ENCODE measurements at places on chromosomes 12 and 14.

- DNase-seq = no peak
Observed at GRCh38 chr12:15919418-15919817, 8.3 kb downstream of the DERA start.

DNA sequence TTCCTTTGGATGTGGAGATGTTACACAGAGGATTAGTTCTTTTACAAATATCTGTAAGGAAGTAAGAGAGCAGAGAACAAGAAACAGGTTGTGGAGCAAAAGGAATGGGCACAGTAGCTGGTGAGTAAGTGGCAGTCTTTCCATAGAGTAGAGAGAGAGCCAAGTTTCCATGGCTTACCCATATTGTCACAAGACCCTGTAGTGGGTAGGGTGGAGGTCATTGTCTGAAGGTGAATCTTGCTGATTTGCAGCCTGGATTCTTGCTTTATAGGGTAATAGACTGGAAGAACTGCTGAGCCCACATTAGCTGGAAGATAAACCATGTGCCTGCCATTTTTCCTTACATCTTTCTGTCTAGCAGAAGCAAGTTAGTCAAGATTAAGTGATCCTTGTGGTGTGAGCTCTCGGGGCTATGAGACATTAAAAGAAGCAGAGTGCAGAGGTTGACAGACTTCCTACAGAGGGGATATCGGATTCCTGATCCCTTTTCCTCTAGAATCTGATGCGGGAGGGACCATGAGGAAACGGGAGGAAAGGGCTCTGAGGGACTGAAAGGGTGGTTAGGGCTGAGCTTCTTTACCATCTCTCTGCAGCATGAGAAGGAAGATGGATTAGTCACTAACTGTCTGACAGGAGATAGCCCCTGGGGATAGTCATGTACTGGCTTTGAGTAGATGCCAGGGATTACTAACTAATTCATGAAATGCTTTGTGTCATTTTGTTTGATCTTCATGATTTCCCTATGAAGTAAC lies 44.0 kb upstream of the LRTM2 start:
- no peak for DNase-seq

DNA sequence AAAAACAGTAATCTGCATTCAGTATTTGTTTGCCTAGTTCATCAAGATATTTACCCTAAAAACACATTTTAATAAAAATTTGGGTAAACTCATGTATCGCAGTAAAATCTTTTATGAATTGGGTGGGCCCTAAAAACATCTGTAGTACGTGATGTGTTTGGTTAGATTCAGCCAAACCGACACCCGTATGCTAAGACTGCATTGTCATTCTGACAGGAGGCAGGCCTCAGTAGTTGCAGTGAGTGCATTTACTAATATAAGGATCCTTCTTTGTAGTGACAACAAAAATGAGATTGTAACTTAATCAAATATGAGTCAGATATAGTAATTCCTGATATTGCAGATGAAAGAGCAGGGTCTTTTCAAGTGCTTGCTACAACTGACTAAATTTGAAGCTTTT lies 191.8 kb downstream of the SLC16A7 start:
- DNase-seq = no peak

GRCh38 chr12:98217257-98217656 lies 298.1 kb upstream of the TMPO start:
- DNase-seq = no peak

DNA sequence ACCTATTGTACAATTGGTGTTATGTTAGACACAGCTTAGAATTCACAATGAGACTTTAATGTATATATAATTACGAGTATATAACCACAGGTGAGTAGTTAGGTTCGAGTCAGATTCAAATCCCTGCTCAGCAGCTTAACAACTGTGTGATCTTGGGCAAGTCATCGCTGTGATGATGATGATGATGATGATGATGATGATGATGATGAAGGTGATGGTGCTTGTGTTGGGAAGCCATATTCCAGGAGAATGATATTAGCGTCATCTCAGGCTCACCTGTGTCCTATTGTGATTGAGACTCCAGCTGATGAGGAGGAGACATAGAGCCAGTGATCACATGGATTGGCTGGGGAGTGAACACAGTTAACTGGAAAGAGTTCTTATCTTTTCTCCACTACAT lies 16.5 kb downstream of the RFX4 start:
- DNase-seq = no peak

GRCh38 chr14:59687663-59688062 lies 111.1 kb upstream of the CCDC175 start:
- no peak for DNase-seq

DNA sequence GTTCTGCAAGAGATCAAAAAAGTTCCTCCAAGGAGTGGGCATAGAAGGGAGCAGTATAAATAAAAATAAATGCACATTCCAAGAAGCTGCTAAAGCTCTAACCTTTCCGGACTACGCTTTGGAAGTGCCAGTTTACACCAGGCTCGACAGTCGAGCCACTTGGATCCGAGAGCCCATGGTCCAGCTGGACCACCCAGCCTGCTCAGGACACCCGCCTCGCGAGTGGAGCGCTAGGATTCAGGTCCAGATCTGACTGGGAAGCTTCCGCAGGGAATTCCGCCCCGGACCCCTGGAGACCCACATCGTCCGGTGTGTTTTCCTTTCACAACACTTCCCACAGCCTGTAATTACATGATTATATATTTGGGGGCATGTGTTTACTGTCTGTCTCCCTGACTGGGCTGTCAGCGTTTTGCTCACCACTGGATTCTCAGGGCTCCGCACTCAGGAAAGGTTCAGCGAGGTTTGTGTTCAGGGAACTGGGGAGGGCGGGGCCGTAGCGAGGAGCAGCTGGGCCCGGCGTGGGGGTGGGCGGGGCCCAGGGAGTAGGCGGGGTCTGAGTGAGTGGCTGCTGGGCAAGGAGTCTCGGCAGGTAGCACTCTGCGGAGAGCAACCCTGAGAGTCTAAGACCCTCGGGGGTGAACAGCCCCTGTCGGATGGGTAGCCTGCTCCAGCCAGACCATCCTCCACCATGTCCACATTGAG lies 52.3 kb upstream of the TMEM263 start:
- no peak for DNase-seq

DNA sequence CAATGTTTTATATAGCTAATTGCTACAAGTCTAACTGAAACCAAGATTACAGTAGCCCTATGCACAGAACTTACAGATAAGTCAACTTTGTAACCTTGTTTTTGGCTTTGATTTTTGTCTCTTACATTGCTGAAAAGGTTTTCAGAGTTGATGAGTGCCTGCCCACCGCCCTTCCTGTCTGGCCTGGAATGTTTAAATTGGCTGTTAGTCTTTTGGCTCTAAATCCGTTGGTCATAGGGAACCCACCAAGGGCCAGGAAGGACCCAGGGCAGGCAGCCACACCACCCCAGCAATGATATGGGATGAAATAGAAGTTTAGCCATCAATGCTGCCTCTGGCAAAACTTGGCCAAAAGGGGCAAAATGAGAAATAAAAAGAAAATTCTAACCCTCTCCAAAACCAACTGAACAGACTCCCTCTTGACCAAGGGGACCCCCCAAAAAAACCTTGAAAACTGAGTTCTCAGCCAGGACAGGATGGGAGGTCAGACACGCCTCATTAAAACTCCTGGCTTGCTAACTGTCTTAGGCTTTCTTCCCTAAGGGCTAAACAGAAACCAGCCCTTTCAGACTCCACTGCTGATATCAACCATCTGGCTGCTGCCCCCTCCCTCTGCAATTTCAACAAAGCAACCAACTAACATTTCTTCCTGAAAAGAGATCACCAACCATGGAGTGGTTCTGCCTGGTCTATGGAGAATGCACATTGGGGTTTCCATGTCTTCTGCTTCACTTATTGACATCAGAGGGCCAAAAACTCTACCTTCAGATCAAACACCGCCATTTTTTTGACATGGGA lies 242.1 kb upstream of the NOS1 start:
- DNase-seq = no peak

DNA sequence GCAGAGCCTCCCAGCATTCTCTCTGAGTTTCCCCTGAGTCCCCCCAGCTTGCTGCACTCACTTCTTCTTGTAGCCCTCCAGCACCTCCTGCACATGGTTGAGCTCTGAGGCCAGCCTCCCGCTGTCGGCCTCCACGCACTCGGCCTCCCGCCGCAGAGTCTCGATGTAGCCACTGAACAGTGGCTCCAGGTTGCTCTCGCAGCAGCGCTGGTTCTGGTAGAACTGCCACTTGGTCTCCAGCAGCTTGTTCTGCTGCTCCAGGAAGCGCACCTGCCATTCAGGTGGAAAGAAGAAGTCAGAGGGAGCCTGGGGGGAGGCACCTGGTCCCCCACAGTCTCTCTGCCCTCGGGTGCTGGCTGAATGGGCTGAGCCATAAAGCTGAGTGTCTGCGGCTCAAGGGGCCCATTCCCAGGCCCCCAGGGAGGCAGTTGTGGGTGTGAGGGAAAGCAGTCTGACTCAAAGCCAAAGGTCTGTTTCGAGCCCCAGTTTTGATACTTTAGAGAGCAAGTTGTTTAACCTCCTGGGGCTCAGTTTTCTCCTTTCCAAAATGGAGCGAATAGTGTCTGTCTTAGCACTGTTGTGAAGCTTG lies 2.3 kb downstream of the KRT85 start:
- DNase-seq = no peak

DNA sequence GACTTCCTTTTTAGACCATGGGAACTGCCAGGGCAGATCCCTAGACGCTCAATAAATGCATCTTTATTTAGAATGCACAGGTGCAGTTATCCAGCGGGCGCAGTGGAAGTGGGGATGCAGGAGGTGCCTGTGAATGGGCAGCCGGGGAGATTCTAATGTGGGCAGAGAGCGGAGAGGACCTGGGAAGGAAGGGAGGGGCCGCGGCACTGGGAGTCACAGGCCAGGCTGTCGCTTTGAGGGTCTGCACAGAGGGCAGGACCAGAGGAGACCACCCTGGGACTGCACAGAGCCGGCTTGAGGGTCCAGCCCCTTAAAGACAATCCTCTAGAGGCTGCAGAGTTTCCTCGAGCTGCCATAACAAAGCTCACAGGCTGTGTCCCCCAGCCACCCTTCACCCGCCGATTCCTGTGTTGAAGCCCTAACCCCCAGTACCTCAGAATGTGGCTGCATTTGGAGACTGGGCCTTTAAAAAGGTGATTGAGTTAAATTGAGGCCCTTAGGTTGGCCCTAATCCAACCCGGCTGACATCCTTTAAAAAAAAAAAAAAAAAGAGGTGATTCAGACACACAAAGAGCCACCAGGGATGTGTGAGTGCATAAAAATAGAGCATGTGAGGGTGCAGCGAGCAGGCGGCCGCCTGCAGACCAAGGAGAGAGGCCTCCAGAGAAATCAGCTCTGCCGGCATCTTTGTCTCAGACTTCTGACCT lies 44.4 kb upstream of the PPP2R5C start:
- no peak for DNase-seq

GRCh38 chr12:111685322-111685810 lies 390 bp downstream of the BRAP start:
- no peak for DNase-seq

GRCh38 chr14:90632451-90632850 lies 183.8 kb downstream of the TTC7B start:
- no peak for DNase-seq

GRCh38 chr14:68534276-68534675 lies 258.6 kb downstream of the ZFP36L1 start:
- DNase-seq = no peak

GRCh38 chr12:50082644-50083043 lies 2.5 kb upstream of the SMARCD1 start:
- DNase-seq = no peak

DNA sequence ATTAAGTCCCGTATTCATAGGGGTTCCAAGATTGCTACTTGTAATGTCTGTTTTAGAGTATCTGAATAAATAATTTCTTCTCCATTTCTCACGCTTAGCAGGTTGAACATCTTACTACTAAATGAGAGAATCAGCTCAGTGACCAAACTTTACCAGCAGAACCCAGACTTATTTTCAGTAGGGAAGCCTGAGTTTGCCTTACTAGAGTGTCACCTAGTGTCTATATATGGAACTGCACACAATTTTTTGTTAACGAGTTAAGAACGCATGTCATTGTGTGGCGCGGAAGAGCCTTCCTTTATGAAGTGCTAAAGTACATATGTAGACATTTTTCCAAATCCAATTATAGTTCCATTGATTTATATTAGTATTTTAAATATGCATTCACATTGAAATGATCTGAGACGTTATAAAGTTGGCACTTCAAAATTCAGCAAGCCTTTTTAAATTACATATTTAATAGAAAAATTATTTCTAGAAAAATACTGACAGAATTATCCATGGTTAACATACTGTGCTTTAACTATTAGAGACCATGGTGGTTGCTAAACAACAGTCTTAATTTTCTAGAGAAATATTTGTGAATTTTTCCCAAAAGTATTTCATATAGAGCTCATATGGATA lies 88.3 kb downstream of the RPS29 start:
- DNase-seq = peak; percentile 31

DNA sequence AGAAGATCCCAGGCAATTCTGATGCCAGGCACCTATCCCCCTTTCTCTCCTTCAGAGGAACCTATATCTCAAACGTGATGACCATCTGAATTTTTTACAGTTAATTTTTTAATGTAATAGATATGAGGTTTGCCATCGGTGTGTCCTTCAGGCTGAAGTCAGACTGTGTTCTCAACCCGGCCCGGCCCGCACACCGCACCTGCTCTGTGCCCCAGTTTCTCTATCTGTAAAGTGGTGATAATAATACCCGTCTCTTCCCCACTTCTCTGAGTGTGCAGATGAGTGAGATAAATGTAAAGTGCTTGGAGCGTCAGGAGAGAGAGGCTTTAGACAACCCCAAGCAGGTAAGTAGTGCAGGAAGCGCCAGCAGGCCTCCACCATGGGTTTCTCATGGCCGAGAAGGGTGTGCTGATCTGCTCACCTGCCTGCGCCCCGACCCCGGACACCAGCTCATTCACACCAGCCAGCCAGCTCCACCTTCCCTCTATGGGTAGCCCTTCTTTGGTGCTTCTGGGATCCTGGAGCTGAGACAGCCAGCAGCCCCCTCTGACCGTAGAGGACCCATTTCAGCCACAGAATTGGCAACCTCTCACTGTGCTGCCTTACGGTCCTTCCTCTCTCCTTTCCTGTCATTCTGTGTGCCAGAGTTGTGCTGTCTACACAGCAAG lies 80.0 kb downstream of the ZFP36L1 start:
- no peak for DNase-seq

- DNase-seq = no peak
Observed at GRCh38 chr14:79098324-79098723, 928.2 kb downstream of the NRXN3 start.

DNA sequence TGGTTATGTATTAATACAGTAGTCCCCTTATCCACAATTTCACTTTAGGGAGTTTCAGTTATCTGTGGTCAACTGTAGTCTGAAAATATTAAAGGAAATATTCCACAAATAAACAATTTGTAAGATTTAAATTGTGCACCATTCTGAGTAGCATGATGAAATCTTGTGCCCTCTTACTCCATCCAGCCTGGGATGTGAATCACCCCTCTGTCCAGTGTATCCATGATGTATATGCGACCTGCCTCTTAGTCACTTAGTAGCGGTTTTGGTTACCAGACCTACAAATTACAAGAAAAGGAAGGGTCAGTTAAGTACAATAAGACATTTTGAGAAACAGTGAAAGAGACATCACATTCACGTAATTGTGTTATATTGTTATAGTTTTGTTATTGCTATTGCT lies 39.9 kb upstream of the MDGA2 start:
- DNase-seq = no peak

- DNase-seq = no peak
Observed at GRCh38 chr12:59046763-59047534, 126.6 kb upstream of the LRIG3 start.

All from naive B cell (primary cell).